ENCODE measurements at places on chromosomes 6 and 20.

- no peak for ATAC-seq
Measured at GRCh38 chr6:27891320-27891875, 20.8 kb downstream of the OR2B2 start.

- ATAC-seq, result no peak
Measured at GRCh38 chr20:32201296-32201976, 6.1 kb downstream of the PLAGL2 start.

GRCh38 chr20:20231528-20232298 is 136.2 kb upstream of the INSM1 start:
- no peak for ATAC-seq

DNA sequence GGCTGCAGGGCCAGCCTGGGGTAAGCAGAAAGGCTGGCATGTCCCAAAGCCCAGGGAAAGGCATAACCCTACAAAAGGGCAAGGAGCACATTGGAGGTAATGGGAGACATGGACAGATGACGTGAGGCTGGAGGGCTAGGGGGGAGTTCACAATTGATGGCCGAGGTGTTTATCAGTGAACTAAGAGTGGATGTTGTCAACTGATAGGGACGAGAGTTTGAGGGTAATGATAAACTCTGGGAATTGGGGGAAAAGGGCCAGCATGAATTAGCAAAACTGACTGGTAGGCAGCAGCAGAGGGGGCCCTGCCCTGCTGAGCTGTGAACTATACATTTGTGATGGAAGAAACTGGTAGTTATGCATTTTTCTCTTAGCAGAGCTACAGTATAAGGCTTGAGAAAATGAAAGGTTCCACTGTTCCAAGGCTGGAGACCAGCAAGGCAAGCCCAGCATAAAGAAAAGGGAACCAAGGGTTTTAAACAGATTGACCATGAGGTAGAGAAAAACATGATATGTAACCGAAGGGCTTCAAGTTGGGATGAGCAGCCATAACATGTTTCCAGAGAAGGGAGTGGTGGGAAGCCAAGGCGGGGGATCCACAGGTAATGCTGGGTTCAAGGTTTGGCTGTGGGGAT is 98.1 kb upstream of the MLN start:
- no peak for ATAC-seq

- ATAC-seq, result no peak
Measured at GRCh38 chr6:70724524-70724923, 56.8 kb downstream of the SMAP1 start.

- ATAC-seq, result no peak
Measured at GRCh38 chr6:79894939-79895338, 52.4 kb downstream of the ELOVL4 start.

DNA sequence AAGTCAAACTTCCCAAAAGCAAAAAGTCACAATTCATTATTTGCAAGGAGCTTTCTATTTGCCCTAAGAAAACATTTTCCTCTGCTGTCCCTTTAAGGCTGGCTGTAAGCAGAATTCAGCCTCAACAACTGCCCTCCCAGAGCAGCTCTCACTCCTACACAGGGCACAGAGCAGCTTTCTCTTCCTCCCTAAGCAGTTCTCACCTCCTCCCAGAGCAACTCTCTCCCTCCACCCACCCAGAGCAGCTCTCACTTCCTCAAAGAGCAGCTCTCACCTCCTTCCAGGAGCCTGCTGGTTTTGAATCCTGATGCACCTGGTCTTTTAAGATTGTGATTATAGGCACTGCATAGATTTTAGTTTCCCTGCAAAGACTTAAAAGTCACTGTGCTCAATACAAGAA is 120.6 kb upstream of the TMEM181 start:
- no peak for ATAC-seq

GRCh38 chr6:159194421-159194820 is 25.2 kb downstream of the FNDC1 start:
- no peak for ATAC-seq

DNA sequence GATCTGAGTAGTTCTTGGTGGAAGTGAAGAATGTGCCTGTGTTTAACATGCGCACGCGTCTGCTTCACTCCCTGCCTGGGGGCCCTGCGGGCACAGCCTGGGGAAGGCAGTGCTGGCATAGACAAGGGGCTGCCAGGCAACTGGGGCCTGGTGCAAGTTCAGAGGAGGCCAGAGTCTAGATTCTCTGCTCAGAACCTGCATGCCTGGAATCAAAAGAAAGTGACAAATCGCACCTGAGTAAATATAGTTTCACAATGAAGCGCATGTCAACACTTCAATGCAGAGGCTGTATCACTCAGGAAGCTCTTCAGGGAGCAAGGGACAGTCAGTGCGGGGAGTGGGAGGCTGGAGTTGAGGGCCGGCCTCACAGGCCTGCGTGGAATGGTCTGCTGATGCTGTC is 24.2 kb upstream of the PPP1R14C start:
- peak; percentile 42 for ATAC-seq

GRCh38 chr6:33758815-33759216 is 12.1 kb upstream of the IP6K3 start:
- peak; percentile 66 for ATAC-seq

DNA sequence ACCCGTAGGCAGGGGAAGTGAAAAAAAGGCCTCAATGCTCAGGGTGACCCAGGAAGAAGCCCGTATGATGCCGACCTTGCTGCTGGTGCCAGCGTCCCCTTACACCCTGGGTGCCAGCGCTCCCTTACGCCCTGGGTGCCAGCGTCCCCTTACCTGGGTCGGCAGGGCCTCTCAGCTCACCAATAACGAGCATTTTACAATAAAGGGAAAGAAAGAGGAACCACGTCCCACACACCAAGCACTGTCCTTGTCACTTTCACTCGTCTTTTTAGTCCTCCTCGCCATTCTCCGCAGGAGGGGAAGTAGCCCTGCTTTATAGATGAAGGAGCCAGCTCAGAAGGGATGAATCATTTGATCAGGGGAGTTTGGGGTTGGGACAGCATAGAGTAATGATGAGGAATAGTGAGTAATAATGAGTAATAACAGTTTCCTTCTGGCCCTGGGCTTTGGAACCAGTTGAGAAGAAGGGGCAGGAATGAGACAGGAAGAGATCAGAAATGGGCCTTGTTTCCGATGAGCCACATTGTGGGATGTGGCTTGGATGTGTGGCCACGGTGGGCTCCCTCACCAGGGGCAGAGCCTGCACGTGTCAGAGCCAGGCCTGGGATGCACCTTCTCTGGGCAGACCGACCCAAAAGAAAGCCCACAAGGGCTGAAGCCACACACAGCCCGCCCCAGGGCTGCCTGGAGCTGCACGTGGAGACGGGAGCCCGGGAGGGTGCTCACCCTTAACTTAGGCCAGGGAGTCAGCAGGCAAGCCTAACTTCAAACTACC is 75.7 kb downstream of the SYNJ2 start:
- no peak for ATAC-seq

DNA sequence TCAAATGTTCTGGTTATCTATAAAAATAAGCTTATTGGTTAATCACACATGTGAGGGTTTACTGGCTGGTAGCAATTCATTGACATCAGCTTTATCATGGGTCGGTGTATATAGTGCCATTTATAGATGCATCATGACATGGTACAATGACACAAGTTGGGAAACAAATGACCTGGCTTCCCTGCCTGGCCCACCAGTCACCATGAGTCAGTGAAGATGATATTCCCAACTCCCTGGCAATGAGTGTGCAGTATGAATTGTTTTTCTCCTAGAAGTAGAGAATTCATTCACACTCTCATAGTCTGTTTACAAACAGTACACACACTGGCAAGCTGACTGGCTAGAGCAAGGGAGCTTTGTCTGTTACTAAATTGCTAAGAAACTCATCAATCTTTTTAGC is 37.2 kb upstream of the CALHM6 start:
- ATAC-seq, result no peak

DNA sequence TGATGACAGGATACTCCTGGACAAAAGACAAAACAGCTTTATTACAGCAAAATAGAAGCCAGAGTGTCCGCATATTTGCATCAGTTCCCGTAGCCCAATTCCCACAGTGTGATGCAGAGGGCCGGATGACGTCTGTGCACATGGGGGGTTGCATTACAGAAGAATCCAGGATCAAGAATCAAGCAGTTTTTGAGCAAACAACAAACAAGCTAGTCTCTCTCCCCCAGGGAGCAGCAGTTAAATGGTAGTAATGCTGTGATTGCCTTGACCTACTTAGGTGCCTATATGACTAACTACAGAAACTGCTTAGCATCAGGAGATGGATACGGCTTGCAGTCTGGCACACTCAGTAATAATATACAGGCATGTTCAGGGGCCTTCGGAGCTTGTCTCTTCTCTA is 3.2 kb upstream of the SDHAF4 start:
- ATAC-seq, result no peak

DNA sequence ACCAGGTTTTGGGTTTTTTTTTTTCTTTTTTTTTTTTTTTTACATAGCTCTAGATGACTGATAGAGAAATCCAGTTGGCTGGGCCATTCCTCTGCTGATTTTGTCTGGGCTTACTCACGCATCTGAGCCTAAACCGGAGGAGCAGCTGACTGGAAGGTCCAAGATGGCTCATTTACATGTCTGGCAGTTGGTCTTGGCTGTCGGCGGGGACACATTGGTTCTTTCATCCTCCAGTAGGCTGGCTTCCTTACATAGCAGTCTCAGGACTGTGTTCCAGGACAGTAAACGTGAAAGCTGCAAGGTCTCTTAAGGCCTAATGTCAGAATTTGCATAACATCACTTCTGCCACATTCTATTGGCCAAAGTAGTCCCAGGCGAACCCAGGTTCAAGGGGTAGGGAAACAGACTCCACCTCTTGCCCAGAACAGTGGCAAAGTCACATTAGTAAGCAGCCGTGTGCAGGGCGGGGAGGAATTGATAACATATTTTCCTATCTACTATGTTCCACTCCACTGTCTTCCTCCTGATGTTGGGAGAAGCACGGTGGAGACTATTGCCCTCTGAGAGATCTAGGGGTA is 87.0 kb downstream of the CDH22 start:
- ATAC-seq, result no peak

DNA sequence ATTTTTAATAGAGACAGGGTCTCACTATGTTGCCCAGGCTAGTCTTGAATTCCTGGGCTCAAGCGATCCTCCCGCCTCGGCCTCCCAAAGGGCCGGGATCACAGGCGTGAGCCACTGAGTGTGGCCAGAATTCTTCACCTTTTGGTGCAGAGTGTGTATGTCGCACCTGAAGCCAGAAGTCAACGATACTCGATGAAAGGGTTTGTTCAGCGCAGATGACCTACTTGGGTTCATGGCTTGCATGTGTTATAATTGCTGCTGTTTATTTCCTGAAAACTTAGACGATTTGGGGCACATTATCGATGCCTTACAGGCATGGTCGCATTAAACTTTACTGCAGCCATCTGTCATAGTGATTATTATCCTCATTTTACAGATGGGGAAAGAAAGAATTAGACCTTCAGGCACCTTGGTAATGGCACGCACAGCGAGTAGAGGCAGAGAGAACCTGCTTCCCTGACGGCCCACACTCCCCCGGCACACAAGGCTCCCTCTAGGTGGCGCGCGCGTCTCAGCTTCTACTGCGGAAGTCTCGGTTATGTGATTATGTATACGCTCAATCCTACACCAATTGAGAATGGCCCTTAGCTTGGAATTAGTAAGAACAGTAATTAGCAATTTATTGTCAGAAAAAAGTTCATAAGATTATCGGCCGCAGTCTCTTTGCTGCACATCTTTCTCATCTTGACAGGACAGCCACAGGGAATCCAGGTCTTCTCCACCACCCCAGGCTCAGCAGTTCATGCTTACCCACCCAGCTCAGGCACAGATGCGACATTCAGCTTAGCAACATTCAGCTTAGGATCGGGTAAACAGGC is 212.8 kb upstream of the PROKR2 start:
- peak; percentile 91 for ATAC-seq

- ATAC-seq, result no peak
Measured at GRCh38 chr6:154951345-154952200, 43.5 kb upstream of the TIAM2 start.

DNA sequence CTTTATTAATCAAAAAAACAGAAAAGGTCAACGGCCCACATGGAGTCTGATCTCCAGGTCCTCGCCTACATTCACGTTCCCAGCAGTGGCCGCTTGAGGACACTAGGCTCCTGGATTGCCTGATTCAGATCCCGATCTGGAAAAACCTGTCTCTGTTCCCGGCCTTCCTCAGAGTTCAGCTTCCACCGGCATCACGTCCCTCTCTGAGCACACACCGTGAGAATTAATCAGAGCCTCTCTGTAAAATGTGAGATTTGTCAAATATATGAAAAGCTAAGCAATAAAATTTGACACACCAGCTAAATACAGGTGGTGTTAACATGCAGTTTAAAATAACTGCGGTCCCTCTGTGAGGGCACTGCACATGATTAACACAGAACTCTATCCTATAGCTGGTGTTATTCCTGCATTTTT is 122.8 kb upstream of the COL21A1 start:
- ATAC-seq, result peak; percentile 67

GRCh38 chr6:31927242-31927862 is at the start of gene C2:
Gene C2 (plus strand): TSS chr6:31927717. CDS start chr6:31927753, 36 bp downstream.
- ATAC-seq, result no peak

- ATAC-seq, result no peak
Measured at GRCh38 chr20:50455656-50456451, 54.3 kb upstream of the PTPN1 start.

DNA sequence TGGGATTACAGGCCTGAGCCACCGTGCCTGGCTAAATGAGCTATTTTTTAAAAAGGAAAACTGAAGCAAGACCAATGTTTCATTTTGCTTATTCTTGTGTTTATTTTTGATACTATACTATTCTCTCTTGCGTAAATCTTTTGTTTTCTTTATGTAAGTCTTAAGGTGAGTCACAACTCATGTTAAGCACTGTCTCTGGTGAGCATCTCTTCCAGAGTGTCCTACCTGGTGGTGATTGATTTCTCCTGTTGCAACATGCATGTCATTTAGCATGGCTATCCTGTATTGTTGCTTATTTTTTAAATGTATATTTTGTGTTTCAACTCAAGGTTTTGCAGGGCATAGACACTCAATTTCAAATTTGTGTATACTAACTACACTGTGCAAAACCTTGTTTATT is 336.0 kb downstream of the RFPL4B start:
- no peak for ATAC-seq
